SJSA1 (cell line): ENCODE measurements at places on chromosomes 4 and X. TPM values are rescaled to one million over a fixed set of nuclear protein-coding genes. Genes with fewer than 3 reads are reported as not detected.

- H3K36me3 ChIP-seq: no peaks in the 10 kb centered on the region
- no peak overlapping the region for H3K27ac ChIP-seq
- no peak for DNase-seq
Measured at GRCh38 chr4:125522992-125523391, 208.2 kb downstream of the FAT4 start.

GRCh38 chr4:81984746-81985145, 389.0 kb downstream of the HNRNPD start:
- H3K27me3 ChIP-seq: no peaks in the 10 kb centered on the region
- no peak for DNase-seq
- H3K4me3 ChIP-seq: no peak overlapping the region
- H3K27ac ChIP-seq: no peak overlapping the region
- no peaks in the 10 kb centered on the region for H3K4me1 ChIP-seq

The HSFX2 gene
- total RNA-seq: not detected in 2 replicates

- H3K4me1 ChIP-seq: no peaks in the 10 kb centered on the region
- DNase-seq: no peak
- no peak overlapping the region for H3K4me3 ChIP-seq
- no peaks in the 10 kb centered on the region for H3K27me3 ChIP-seq
Measured at GRCh38 chr4:184961660-184962059, 56.6 kb upstream of the HELT start.

DNA sequence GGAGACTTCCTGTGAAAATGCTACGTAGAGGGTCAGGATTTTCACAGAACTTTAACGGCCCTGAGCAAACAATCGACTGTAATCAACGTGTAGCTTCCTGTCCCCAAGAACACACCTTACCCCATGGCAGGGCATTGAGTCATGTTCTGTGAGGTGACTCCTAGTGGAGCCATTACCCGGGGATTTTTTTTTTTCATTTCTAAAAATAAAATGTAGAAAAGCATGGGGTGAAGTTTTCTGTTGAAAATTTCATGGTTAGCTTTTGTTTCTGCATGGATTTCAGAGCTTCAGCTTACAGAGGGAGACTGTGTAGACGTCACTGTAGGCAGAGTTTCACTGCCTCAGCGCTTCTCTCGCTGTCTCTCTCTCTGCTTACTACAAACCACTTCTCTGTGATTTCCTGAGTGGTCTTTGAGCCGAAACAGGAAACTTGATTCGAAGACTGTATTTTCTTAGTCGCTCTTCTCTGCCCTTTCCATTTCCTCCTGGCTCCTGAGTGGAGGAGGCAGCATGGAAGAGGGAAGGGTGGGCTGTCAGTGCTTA, 111.7 kb downstream of the NFKB1 start:
- DNase-seq: no peak
- H3K36me3 ChIP-seq: peaks cover 82% of the 10 kb centered on the region
- H3K27ac ChIP-seq: no peak overlapping the region
- H3K27me3 ChIP-seq: no peaks in the 10 kb centered on the region

The RPL9 gene
- 868 and 1,737 TPM in 2 replicates for total RNA-seq

The CNGA1 gene
- total RNA-seq: 0.91 TPM in 1 of 2 replicates, not detected in the other

- H3K4me3 ChIP-seq: no peak overlapping the region
- no peaks in the 10 kb centered on the region for H3K27me3 ChIP-seq
- peaks cover 17% of the 10 kb centered on the region for H3K4me1 ChIP-seq
- no peak for DNase-seq
Measured at GRCh38 chr4:53534684-53535083, 56.6 kb downstream of the LNX1 start.

DNA sequence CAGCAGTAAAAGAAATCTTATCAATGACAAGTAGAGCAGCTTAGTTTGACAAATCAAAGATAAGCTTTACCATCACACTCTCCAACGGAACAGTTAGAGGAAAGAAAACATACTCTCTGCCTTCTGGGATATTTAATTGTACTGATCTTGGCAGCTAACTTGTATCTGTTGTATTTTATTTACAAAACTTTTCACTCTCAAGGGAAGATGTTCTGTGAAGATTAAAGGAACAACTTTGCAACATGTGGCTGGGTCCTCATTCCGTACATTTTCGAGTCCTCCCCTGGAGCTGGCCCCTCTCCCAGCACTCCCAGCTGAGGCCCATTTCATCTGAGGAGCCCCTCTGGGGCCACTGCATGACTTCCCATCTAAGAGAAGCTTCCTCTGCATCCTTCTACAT, 74.4 kb downstream of the RPS3A start:
- no peaks in the 10 kb centered on the region for H3K4me1 ChIP-seq
- no peak overlapping the region for H3K4me3 ChIP-seq
- peaks cover 8% of the 10 kb centered on the region; the same call in 1 of the 2 replicates for H3K36me3 ChIP-seq
- no peaks in the 10 kb centered on the region for H3K27me3 ChIP-seq

GRCh38 chr4:87030755-87031441, 96.1 kb downstream of the AFF1 start:
- H3K27me3 ChIP-seq: no peaks in the 10 kb centered on the region
- DNase-seq: no peak
- no peaks in the 10 kb centered on the region for H3K36me3 ChIP-seq
- H3K27ac ChIP-seq: no peak overlapping the region

GRCh38 chr4:25182937-25183336, 22.7 kb upstream of the SEPSECS start:
- no peaks in the 10 kb centered on the region for H3K36me3 ChIP-seq
- no peak for DNase-seq
- no peaks in the 10 kb centered on the region for H3K4me1 ChIP-seq
- no peak overlapping the region for H3K27ac ChIP-seq
- H3K27me3 ChIP-seq: no peaks in the 10 kb centered on the region
- H3K4me3 ChIP-seq: no peak overlapping the region

GRCh38 chrX:75547783-75548182, 24.9 kb upstream of the ZDHHC15 start:
- H3K27me3 ChIP-seq: no peaks in the 10 kb centered on the region
- DNase-seq: no peak
- no peaks in the 10 kb centered on the region for H3K4me1 ChIP-seq

The IGSF1 gene
- not detected in 2 replicates for total RNA-seq

The F8 gene
- total RNA-seq: 3.3 and 3.7 TPM in 2 replicates

DNA sequence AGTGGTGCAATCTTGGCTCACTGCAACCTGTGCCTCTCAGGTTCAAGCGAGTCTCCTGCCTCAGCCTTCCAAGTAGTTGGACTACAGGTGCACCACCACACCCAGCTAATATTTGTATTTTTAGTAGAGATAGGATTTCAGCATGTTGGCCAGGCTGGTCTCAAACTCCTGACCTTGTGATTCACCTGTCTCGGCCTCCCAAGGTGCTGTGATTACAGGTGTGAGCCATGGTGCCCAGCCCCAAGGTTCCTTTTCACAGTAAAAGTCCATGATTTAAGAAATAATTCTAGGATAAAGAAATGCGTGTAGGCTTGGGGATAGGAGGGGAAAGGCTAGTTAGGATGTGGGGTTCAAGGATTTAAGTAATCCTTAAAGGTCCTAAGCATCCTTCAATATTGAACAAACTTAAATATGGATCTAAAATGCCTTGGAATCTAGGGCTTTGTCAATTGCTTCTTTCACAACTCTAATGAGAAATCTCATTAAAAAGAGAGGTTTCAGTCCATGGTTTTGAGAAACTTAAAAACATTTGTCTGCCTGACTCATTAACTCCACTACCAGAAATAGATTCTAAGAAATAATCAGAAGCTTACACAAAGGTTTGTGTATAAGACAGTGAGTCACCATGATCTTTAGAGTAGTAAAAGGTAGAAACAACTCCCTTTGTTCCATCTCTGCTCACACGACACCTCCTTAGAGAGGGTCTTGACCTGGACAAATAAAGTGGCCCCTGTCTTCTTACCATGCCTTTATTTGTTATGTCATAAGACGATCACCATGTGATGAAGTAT, 203.2 kb downstream of the PTTG2 start:
- DNase-seq: no peak
- H3K4me3 ChIP-seq: no peak overlapping the region
- no peaks in the 10 kb centered on the region for H3K36me3 ChIP-seq

The REELD1 gene
- total RNA-seq: 0.05 TPM in 1 of 2 replicates, not detected in the other

DNA sequence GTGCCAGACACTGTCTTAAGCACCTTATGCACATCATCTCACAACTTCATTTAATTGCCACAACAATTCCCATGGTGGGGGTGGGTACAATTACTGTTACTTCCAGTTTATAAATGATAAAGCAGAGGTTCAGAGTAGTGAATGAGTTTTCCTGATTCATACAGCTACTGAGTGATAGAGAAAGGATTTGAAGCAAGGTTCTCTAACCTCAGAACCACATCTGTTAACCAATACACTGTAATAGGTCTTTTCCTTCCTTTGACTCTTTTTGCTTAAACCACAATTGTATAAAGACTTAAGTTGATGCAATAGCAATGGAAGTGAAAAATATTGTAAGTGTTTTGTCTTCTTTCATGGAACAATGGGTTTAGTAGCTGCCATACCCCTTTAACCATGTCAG, 43.5 kb upstream of the PAK3 start:
- no peaks in the 10 kb centered on the region for H3K36me3 ChIP-seq
- no peak overlapping the region for H3K27ac ChIP-seq
- no peaks in the 10 kb centered on the region for H3K4me1 ChIP-seq

- peak; percentile 71 for DNase-seq
- peaks cover 18% of the 10 kb centered on the region for H3K36me3 ChIP-seq
- H3K4me3 ChIP-seq: peak within 1 kb of the TSS; percentile 81
- peak within 1 kb of the TSS; percentile 92 for H3K27ac ChIP-seq
- no peaks in the 10 kb centered on the region for H3K27me3 ChIP-seq
Measured at GRCh38 chrX:56563231-56564161, at the start of gene UBQLN2. Gene UBQLN2 (plus strand): TSS chrX:56563627. CDS start chrX:56563874, 247 bp downstream.

The CD38 gene
- total RNA-seq: 0.05 TPM in 1 of 2 replicates, not detected in the other

DNA sequence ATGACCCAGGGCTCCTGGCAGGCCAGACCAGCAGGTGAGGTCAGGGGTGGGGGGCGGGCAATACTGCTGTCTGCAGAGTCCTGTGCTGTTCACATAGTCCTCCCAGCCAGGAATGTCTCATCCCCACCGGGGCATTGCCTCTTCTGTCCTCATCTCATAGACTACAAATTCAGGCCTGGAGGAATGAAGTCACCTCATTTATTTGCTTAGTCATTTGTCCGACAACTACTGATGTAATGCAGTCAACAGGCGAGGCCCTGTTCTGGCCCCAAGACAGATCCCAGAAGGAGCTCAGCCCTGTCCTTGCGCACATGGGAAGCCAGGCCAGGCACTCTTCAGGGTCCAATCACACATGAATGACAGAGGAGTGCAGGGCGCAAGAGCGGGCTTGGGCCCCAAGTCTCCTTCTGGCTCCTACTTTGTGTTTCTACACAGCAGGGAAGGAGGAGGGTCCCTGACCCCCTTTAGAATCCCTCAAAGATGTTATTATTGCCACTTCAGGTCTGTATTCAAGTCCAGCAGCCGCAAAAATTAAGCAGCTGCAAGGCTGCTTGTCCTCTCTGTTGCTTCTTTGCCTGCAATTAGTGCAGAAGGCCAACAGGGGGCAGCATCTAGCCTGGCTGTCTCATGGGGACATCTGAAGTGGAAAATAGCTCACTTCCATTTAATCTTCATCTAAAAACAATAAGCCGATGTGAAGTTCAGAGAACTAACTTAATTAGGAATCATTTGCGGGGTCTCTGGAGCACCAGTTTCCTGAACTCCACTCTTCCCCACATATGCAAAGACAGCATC, 15.2 kb upstream of the HMX1 start:
- H3K27ac ChIP-seq: no peak overlapping the region
- no peaks in the 10 kb centered on the region for H3K27me3 ChIP-seq
- no peak for DNase-seq
- H3K4me1 ChIP-seq: no peaks in the 10 kb centered on the region

DNA sequence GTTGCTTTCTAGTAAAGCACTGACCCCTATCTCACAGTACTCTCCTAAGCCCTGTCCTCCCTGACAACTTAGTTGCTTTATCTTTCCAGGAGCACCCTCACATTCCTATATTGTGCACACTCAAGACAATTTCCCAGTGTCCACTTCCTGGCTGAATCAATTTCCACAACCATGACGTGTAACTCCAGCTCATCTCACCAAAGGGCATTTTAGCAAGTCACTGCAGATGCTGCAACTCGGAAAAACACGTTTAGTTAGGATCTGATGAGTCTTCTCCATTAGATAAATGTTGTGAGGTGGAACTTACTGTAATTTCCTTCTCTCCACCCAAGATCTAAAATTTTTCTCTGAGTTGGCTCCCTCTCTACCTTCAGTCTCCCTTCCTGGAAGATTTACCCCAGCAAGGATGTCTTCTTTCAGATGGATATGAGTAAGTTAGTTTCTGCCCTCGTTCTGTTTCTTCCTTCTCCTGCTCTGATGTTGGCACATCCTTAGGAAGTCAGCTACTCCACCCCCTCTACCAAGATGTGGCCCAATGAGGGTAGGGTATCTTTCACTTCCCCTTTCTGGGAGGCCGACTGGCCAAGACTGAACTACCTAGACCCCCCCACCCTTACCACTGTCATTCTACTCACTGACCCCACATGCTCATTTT, 28.8 kb upstream of the IL13RA1 start:
- H3K27ac ChIP-seq: no peak overlapping the region
- no peaks in the 10 kb centered on the region for H3K27me3 ChIP-seq
- DNase-seq: no peak
- no peaks in the 10 kb centered on the region for H3K36me3 ChIP-seq

- no peaks in the 10 kb centered on the region for H3K27me3 ChIP-seq
- no peaks in the 10 kb centered on the region for H3K4me1 ChIP-seq
- DNase-seq: no peak
Measured at GRCh38 chr4:70239131-70239883, 3.1 kb upstream of the CSN3 start.

DNA sequence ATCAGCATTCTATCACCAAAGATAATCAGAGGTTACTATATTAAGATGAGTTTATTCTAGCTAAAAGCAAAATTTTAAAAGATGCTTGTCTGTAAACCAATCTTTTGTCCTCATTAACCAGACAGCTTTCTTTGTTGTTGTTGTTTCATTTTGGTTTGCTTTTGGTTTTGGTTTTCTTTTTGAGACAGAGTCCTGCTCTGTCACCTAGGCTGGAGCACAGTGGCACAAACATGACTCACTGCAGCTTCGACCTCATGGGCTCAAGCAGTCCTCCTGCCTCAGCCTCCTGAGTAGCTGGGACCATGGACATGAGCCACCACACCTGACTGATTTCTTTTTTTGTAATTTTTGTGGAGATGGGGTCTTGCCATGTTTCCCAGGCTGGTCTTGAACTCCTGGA, 102.9 kb downstream of the COX18 start:
- peaks cover 19% of the 10 kb centered on the region for H3K4me1 ChIP-seq
- no peak overlapping the region for H3K4me3 ChIP-seq
- H3K36me3 ChIP-seq: no peaks in the 10 kb centered on the region
- no peak for DNase-seq
- H3K27ac ChIP-seq: no peak overlapping the region

GRCh38 chrX:73847100-73847499, 284.1 kb downstream of the CHIC1 start:
- DNase-seq: no peak
- no peak overlapping the region for H3K4me3 ChIP-seq
- H3K27me3 ChIP-seq: no peaks in the 10 kb centered on the region
- H3K4me1 ChIP-seq: no peaks in the 10 kb centered on the region
- no peak overlapping the region for H3K27ac ChIP-seq

The NDST3 gene
- 0.53 and 0.58 TPM in 2 replicates for total RNA-seq

The FAM9C gene
- total RNA-seq: not detected in 2 replicates

- no peaks in the 10 kb centered on the region for H3K27me3 ChIP-seq
- no peak overlapping the region for H3K27ac ChIP-seq
- H3K4me3 ChIP-seq: no peak overlapping the region
- H3K36me3 ChIP-seq: no peaks in the 10 kb centered on the region
Measured at GRCh38 chr4:163392328-163392727, 48.6 kb downstream of the NPY5R start.

The TEX13C gene
- total RNA-seq: not detected in 2 replicates
